Choroid plexus epithelial cell (primary cell): ENCODE measurements at places on chromosomes 5 and 9.
A peak's percentile ranks its signal among the peaks of the same experiment; 100 is the strongest.

GRCh38 chr5:179382486-179382885 lies 37.2 kb upstream of the ADAMTS2 start:
- no peak for DNase-seq

DNA sequence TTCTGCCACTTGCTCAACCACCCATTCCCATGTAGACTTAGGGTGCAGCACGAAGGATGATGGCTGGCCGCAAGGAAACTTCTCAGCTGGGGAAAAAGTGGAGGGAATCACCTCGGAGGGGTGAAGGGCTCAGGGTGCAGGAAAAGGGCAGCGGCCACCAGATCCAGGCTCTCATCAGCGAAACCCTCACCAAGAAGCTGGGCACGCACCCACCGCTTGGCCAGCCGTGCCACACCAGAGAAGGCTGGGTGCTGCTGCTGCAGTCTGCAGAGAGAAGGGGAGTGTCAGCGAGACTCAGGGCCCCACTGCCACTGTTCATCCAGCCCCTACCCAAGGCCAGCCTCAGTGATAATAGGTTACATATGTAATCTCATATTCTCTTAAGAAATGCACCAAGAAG lies 8.6 kb downstream of the NOL6 start:
- no peak for DNase-seq

DNA sequence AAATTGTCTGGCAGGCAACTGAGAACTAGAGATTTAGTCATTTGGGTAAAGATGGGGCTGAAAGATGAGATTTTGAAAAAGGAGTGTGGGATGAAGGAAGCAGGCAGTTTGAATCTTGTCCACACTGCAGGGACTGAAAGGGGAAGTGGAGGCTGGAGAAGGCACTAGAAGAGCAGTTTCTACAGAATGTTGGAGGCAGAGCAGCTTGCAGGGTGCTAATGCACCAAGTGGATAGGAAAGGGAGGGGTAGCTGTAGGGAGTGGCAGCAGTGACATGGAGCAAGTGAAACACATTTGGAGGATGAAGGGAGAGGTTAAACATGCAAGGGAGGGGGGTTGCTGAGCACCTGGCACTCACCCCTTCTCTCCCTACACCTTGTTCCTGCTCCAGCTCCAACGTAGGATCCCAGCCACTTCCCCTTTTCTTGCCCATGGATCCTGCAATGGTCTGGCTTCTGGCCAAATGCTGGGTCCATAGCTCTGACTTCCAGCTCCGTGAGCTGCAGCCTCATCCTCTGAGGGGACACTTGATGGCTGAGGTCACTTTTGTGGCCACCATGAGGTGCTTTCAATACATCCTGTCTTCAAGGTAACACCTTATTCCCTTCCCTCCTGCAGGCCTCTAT lies 30.0 kb upstream of the FGD3 start:
- DNase-seq: no peak

- DNase-seq: no peak
Observed at GRCh38 chr9:79559495-79560181, 12.1 kb upstream of the TLE4 start.

DNA sequence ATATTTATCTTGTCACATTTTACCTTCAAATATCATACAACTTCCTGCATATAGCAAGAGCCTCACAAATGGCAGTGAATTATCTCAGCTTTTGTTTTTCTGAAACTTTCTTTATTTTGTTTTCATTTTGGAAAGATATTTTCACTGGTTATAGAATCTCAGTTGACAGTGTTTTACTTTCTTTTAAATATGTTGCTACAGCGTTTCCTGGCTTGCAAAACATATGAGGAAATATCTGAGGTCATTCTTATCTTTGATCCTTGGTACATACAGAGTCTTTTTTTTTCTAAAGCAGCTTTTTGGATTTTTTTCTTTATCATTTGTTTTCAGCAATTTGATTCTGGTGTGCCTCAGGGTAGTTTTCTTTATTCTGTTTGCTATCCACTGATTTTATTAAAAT lies 77.6 kb upstream of the CEP78 start:
- DNase-seq: peak; percentile 51

GRCh38 chr5:173271419-173271818 lies 36.4 kb upstream of the NKX2-5 start:
- DNase-seq: no peak

- peak; percentile 57 for DNase-seq
Observed at GRCh38 chr5:89397096-89397495, 514.1 kb upstream of the MEF2C start.

GRCh38 chr5:130555429-130555828 lies 609.6 kb downstream of the HINT1 start:
- no peak for DNase-seq

DNA sequence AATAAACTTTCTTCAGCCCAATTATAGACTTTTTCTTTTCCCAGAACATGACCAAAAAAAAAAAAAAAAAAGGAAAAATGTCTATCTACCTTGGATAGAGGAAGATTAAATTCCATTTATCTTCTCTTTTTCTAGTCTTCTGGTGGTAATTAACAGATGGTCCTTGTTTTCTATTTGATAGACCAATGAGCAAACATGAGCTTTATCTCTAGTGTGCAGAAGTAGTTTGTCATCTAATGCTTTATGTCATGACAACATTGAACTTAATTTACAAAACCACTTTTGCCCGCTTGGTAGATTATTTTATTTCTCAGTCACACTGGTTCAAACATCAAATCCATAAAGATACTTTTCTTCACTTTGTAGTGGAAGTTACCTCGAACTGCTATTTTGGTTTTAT lies 69.5 kb upstream of the ELL2 start:
- no peak for DNase-seq

GRCh38 chr9:90698871-90699440 lies 56.3 kb upstream of the DIRAS2 start:
- DNase-seq: no peak

- DNase-seq: no peak
Observed at GRCh38 chr5:51908215-51908614, 525.0 kb downstream of the ISL1 start.

GRCh38 chr9:87290241-87291052 lies 207.2 kb upstream of the DAPK1 start:
- DNase-seq: peak; percentile 92

DNA sequence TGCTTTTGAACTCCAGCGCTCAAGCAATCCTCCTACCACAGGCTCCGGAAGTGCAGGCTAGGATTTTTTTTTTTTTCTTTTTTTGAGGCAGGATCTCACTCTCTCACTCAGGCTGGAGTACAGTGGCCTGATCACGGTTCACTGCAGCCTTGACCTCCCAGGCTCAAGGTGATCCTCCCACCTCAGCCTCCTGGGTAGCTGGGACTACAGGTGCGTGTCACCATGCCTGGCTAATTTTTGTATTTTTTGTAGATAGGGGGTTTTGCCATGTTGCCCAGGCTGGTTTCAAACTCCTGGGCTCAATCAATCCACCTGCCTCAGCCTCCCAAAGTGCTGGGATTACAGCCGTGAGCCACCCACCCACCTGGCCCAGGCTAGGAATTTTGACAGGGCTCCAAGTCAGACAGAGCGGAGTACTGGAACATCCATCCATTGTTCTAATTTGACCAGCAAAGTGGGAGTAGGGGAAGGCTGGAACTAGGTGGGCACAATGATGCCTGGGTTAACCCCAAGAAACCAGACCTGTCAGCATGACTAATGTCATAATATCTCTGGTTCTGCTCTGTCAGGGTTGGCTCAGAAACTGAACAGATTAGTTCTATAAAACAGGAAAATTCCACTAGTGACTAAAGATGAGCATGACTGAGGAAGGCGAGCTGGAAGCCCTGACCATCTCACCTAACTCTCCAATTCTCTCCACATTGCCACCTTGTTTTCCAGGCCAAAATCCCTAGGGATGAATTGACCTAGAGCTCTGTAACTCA lies 9.2 kb downstream of the ZBTB5 start:
- DNase-seq: no peak

DNA sequence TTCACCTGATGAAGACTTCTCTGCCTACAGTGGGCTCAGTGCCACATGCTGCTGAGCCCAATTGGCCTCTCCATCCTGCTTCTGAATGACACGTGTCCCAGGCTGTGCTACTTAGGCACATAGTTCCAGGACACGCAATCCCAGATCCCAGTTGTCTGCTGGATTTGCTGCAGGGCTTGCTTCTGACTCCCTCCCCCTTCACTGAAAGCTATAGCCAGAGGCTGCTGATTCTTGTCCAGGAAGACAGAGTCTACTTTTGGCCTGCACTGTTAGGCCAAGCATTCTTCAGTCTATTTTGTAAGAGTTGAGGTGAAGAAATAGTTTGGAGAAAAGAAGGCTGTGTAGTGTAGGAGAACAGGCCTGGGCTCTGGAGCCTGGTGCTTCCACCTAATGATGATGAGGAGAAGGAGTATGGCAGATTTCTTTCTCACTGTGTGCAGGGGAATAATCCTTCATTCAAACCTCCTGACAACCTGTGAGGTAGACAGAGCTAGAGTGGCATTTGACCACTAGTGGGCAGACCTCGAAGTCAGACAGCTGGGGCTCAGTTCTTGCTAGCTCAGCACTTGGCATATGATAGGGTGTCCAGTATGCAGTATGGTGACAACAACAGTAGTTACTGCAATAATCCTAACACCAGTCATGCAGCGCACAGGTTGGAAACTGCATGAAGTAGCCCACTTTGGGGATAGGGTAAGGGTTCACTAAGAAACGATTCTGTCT lies 19.5 kb upstream of the ASPN start:
- DNase-seq: peak; percentile 55

- DNase-seq: peak; percentile 88
Observed at GRCh38 chr9:68999393-69000105, 14.4 kb downstream of the PRKACG start.

DNA sequence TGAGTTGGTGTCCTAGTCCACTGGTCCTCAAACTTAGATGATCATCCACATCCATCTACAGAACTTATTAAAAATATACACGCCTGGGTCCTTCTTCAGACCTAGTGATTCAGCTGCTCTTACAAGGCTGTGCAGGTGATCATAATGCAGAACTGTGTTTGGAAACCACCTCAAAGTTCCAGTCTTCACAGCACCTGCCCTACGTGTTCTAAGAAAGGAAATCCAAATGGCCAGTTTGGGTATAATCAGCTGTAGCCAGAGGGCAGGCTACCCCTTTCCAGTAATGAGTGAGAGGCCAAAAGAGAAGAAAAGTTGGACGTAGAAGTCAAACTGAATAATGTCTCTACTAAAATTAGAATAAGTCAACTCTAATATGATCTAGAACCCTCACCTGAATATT lies 15.4 kb downstream of the REEP5 start:
- DNase-seq: no peak

DNA sequence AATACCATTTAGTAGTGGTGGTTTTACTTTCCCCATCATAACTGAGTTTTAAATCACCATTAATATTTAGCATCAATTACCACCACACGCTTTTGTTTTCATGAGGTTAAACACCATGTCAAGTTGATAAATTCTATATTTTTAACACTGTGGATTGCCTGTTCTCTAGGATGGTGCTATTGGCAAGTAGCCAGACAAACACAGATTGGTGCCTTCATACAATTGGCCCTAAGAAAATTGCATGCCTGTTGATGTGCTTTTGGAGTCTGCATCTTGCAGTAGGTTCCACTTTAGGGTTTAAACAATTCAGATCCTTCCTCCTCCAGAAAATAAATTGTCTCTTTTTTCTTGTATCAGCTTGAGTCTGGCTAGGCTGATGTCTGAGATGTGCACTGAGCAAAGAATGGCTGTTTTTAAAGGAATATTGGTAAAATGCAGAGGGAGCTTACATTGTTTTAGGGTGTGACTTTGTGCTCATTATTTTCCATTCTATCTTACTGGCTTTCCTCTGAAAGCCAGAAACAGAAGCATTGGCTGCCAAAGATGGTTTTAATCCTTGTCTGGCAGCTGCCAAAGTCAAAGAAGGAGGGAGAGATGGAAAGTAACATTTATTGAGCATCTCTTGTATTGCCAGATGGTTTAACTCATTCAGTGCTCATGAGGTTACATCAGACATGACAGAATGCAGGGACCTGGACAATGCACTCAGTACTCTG lies 19.6 kb upstream of the MAN2A1 start:
- DNase-seq: no peak

- no peak for DNase-seq
Observed at GRCh38 chr5:56757077-56757476, 58.3 kb upstream of the MAP3K1 start.

DNA sequence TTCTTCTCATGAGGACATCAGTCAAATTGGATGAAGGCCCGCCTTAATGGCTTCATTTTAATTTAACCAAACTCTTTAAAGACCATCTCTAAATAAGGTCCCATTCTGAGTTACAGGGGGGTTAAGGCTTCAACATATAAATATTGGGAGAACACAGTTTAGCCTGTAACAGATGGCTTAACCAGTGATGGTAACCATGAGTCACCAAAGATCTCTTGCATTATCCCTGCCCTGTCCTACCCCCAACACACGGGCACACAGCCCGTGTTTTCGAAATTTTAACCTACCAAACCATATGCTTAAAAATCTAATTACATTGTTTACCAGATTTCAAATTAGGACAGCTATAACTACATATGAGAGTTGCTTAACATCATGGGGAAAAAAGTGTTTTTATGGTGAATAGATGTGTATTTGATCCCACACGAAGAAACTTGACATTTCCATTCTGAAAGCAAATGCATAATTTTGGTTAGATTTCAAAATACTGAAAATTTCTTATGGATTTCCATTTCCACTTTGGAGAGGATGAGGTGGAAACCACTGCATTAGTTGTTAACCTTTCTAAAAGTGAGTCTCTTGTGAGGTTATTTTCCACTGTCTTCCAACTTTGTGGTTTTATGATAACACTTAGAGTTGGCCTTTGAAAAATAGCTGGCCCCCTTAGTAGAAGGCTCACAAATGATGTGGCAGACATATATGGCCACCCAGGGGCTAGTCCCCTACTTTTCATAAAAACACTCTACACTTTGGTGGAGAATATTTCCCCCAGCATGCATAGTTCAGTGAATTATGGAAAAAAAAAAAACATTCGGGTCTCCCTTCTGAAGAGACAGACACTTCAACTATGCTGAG lies 849.3 kb downstream of the TLE1 start:
- no peak for DNase-seq

DNA sequence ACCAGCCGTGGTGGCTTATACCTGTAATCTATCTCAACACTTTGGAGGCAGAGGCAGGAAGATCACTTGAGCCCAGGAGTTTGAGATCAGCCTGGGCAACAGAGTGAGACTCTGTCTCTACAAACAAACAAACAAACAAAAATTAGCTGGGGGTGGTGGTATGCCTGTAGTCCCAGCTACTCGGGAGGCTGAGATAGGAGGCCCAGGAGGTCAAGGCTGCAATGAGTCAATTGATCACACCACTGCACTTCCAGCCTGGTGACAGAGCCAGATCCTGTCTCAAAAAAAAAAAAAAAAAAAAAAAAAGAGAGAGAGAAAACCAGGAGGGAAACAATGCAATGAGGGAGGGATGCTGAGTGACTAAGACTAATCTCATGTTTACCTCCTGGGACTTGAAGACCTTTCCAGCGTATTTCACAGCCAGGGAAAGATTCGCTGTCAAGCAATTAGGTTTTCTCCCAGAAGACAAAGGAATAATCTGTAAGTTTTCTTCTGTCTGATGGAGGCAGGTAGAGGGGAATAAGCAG lies 51.1 kb upstream of the MIER3 start:
- DNase-seq: no peak

- DNase-seq: no peak
Observed at GRCh38 chr5:176965633-176966032, 40.9 kb downstream of the UIMC1 start.
